ENCODE measurements at places on chromosomes 1 and 21. TPM values are rescaled to one million over a fixed set of nuclear protein-coding genes. Genes with fewer than 3 reads are reported as not detected.

KIF21B gene
- 72.5 TPM for total RNA-seq

- DNase-seq = peak; percentile 44
Measured at GRCh38 chr1:55211863-55212262, 3.3 kb downstream of the USP24 start.

PTPRC gene
- total RNA-seq = 264 TPM

CYP4A11 gene
- total RNA-seq = not detected

ILDR2 gene
- total RNA-seq = 2.5 TPM

DNA sequence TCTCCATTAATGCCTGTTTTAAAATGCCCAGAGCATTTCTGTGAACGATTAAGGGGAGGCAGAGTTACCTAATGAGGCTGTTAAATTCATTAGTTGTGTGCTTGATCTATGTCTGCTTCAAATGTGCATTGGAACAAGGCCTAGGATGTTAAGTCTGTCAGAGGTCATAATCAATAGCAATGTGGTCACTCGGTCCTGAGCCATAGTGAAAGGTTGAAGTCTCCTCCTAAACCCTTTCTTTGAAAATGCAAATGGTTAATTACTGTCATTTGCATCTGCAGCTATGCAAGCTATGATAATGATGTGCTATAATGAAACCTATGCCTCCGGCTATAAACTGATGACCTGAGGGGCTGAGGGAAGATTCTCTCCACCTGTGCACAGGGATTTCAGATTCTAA, 114.2 kb upstream of the NR5A2 start:
- no peak for DNase-seq

XCL1 gene
- not detected for total RNA-seq

GRCh38 chr1:184664042-184664660, 90.5 kb downstream of the EDEM3 start:
- DNase-seq = no peak
